ENCODE measurements at places on chromosomes 1 and 21.

DNA sequence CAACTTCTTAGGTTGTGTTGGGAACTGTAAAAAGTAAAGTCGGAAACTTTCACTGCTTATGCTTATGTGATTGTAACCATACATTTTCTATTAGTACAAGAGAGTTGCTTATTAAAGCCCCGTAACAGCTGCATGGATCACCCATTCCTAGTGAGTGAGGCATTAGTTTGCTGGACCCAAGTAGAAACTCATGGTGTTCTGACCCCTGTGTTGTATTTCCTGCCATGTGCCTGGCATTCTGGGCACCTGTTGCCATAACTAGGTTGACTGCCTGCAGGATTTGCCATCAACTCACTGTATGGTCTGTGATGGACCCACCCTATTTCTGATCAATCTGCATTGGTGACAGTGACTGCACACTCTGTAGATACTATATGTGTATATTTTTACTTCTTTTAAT, 173.0 kb downstream of the PGBD5 start:
- DNase-seq = no peak

DNA sequence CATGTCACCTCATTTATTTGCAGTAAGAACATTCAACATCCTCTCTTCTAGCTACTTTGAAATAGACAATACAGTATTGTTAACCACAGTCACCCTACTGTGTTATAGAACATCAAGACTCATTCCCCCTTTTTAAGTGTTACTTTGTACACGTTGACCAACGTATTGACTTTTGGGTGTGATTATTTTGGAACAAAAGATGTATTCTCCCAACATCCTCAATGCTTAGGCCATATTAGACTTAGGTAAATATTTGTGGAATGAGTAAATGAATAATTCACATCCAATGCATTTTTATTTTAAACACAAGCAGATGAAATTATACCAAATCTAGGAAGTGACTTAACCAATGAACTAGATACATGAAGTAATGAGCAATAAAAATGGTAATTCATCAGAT, 296.6 kb downstream of the CHRM3 start:
- no peak for DNase-seq

DNA sequence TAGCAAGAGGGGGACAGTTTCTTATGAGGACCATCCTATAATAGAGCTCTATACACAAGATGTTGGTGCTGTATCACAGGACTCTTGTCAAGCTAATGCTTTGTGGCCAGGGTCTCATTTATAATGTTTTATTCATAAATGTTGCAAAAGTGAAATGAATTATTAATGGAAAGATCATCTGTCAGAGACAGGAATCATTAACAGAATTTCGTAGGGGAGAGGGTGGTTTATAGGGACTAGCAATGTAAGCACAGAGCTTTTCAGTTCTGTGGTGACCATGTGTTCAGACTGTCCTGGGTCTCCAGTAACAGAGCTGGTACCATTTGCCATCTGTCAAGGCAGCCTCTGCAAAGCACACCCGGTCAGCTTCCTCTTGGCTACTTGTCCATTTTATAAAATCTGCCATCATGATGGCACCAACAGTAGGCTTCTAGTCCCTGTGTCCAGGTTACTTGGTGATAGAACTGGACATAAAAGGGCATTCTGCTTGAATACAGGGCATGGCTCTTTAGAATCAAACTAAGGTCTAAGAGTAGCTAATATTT, 36.2 kb downstream of the LPAR3 start:
- DNase-seq = no peak

DNA sequence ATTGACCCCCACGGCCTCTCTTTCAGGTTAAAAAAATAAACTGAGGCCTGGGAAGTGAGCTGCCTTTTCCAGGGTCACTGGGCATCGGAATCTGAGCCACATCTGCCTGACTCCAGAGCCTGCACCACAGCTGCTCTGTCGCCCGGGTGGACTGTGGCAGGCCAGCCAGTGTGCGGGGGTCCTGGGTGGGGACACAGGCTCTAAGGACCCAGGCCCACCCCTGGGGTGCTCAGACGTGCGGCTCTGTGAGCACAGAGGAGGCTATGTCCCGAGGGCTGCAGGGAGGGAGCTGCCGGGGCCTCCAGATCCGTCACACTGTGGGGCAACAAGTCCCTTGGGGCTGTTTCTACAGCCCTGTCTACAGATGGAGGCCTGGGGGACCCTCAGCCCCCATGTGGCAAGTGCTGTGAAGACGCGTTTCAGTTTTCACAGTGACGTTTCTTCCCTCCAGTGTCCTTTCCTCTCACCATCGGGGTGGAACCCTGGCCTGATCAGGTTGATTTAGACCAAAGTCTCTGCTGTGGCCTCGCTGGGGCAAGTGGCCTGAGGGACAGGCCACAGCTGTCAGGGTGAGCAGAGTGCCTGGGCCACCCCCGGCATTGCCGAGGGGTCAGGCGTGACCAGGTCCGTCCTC, 39.2 kb upstream of the ACTRT2 start:
- no peak for DNase-seq

- DNase-seq = no peak
Measured at GRCh38 chr1:20339811-20340457, 49.3 kb downstream of the VWA5B1 start.

DNA sequence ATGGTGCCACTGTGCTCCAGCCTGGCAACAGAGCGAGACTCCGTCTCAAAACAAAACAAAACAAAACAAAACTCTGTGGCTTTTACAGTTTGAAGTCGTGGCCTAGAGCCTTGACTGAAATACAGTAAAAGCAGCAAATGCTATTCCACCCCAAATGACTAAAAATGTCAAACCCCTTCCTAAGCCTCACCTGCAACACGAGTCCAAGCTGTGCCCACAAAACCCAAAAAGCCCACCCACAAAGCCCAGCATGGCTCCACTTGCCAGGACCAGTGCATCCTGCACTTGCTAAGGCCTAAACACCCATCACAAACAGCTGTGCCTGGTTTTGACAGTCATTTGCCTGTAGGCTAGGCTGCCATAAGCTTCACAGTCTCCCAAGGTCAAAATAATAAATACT, 21.3 kb downstream of the VAV3 start:
- DNase-seq = no peak

GRCh38 chr1:29711582-29712283, 475.4 kb downstream of the PTPRU start:
- DNase-seq = peak; percentile 74

GRCh38 chr1:163509114-163509513, 187.4 kb downstream of the NUF2 start:
- DNase-seq = no peak

Data from fibroblast of skin of right quadriceps (primary cell).